A549 treated with RU486 at 1 μM for 4 hours (cell line): ENCODE measurements at places on chromosomes 12 and 14. TPM values are rescaled to one million over a fixed set of nuclear protein-coding genes. Genes with fewer than 3 reads are reported as not detected.

OTOGL gene
- 0.02 TPM in 1 of 5 replicates, not detected in the others for total RNA-seq

ACOT6 gene
- total RNA-seq, result not detected in 5 replicates

MGP gene
- not detected in 5 replicates for total RNA-seq

ITPR2 gene
- total RNA-seq, result 1.3 to 2.5 TPM (median 2.4 TPM) in 5 replicates

GPR135 gene
- total RNA-seq, result 0.96 to 1.1 TPM (median 0.98 TPM) in 5 replicates

LRIG3 gene
- 5.1 to 7.2 TPM (median 6.0 TPM) in 5 replicates for total RNA-seq

SEL1L gene
- 16.5 to 25.4 TPM (median 23.7 TPM) in 5 replicates for total RNA-seq

SERPINA4 gene
- not detected in 5 replicates for total RNA-seq

ARID4A gene
- total RNA-seq, result 3.4 to 7.4 TPM (median 5.7 TPM) in 5 replicates

ADGRD1 gene
- total RNA-seq, result 0.18 to 0.66 TPM (median 0.47 TPM) in 5 replicates

SYNDIG1L gene
- total RNA-seq, result not detected in 5 replicates

ITGB7 gene
- total RNA-seq, result 0.23 to 0.59 TPM (median 0.45 TPM) in 5 replicates

OTUB2 gene
- 3.7 to 6.8 TPM (median 4.3 TPM) in 5 replicates for total RNA-seq

TAS2R30 gene
- total RNA-seq, result not detected in 5 replicates

NIN gene
- total RNA-seq, result 13.8 to 16.2 TPM (median 14.3 TPM) in 5 replicates

TEX52 gene
- not detected in 5 replicates for total RNA-seq
